ENCODE measurements at places on chromosomes 1 and 21.
A peak's percentile ranks its signal among the peaks of the same experiment; 100 is the strongest.

- peak; percentile 16 for DNase-seq
Measured at GRCh38 chr1:6347641-6348487, 45.7 kb downstream of the ACOT7 start.

GRCh38 chr1:54325284-54325683 is 80.9 kb downstream of the SSBP3 start:
- DNase-seq: no peak

GRCh38 chr1:234486858-234487840 is 8.2 kb upstream of the TARBP1 start:
- DNase-seq: peak; percentile 75

DNA sequence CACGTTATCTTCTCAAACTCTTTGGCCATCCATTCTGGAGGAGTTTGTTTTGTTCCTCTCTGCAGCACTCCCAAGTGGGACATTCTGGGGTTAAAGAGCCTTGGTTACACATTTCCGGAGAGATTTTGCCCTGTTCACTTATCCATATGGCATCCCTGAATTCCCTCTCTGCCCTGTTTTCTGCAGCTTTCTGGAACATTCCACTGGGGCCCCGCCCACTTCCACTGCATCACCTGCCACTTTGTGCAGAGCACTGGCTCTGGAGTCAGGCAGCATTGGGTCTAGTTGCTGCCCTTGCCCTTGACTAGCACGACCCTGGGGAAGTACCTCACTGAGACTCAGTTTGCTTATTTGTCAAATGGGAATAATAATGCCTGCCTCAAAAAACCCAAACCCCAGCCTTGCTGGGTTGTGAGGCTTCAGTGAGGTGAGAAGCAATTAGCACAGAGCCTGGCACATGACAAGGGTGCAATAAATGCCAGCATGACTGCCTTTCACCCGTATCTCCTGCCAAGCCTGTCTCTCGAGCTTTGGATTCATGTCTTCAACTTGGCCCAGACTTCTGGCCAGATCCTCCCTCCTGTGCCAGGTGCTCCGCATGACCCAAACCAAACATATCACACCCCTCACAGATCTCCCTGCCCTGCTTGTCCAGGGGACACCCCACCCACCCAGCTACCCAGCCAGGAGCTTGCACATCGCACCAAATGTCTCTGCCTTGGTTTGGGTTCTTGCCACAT is 38.3 kb downstream of the IL6R start:
- DNase-seq: no peak

GRCh38 chr1:19640363-19641316 is 3.5 kb upstream of the NBL1 start:
- no peak for DNase-seq

- peak; percentile 34 for DNase-seq
Measured at GRCh38 chr1:216119600-216119999, 303.6 kb downstream of the USH2A start.

- DNase-seq: no peak
Measured at GRCh38 chr1:99850459-99851291, 514 bp downstream of the AGL start.

- no peak for DNase-seq
Measured at GRCh38 chr1:156941675-156942074, 21.2 kb downstream of the LRRC71 start.

DNA sequence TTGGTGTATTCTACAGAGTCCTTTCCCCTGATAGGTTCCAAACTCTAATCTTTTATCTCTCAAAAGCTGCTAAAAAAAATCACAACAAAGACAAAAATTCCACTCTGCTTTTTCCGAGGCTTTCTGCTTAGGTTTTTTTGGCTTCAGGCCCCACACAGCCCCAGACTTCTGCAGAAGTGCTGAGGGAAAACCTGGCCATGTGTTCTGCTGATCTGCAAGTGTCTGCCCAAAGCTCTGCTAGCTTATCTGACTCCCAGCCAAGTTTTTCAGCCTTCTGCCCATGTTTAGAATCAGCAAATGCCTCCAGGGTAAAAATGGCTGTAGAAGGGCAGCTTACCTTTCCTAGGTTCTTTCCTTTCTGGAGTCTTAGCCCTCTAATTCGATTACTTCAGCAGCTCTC is 28.4 kb downstream of the DISP3 start:
- DNase-seq: no peak

DNA sequence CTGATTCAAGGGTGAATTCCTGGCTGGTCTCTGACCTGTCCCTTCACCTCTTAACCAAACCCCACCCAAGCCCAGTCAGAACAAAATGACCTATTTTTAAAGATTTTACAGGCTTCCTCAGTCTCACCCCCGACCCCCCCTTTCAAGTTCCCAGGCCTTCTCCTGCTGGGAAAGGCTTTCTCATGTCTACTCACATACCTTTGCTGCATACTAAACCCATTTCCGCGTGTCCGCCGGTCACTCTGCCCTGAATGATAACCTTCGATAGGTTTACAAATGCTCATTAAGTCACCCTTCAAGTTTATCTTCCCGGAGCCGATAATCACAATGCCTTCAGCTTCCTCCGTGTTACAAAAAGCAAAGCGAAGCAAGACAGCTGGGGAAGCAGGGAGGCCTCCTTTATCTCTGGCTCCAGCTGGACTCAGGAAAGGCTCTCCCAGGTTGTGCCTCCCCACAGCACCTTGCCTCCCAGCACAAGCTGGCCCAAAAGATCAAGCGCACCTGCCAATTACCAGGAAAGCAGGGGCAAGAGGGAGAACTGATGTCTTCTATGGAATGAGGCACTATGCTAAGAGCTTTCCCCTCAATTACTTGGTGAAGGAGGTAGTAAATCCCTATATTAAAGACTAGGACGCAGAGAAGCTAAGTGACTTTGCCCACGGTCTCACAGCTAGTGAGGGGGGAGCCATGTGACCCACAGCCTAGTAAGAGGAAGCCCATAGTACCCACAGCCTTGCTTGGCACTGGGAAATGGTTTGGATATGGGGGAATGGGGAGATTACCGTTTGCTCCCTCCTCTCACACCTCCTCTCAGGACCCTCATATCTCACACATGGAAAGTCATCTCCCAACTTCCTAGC is 15.9 kb downstream of the SMIM12 start:
- no peak for DNase-seq

GRCh38 chr1:226110249-226111097 is 48.0 kb downstream of the H3-3A start:
- DNase-seq: peak; percentile 49

- no peak for DNase-seq
Measured at GRCh38 chr1:10059342-10059718, 26.6 kb downstream of the UBE4B start.

DNA sequence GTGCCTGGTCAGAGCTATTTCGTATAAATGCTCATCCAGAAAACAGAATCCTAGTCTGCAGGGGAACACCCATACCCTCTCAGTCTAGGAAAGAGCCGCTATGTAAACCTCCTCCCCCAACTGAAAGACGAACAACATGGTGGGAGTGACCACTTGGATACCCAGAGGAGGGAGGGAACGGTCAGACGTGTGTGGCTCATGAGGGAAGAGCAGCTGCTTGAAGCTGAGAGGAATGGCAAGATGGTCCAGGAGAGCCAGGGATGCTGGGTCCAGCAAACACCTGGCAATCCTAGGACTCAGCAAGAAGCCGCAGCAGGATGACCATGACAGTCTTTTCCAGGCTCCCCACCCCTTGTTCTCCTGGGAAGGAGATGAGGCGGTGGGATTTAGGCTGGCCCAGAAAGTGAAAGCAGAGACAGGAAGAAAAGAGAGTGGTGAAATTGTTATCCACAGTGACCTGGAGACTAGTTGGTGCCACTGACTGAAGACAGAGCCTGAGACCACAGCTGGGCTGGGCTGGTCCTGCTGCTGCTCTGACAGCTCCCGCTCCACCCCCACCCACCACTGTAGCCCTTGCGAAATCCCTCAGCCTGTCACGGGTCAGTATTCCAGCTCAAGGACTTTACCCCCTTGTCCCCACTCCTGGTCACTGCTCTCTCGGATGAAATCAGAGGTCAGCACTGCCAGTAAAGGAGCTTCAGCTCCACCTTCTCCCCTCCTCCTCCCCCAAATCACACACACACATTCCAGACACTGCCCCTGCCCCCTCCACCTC is 3.6 kb downstream of the CERS2 start:
- DNase-seq: no peak

DNA sequence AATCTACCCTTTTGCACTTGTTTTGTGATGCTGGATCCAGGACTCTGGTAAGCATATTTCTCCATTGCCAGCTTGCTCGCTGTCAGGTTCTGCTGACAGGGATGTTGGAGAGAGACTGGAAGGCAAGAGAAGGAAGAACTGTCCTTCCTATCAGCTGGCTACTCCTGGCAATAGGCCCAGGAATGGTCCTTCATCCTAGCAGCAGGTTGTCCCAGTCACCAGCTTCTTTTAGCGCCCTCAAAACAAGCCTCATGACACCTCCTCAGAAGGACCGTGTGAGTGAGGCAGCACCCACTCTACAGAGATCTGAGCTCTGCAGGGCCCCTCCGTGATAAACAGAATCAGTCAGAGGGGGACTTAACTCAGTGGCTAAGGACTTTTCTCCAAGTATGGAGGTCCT is 33.1 kb upstream of the SLAMF9 start:
- DNase-seq: no peak

All from fibroblast of skin of right biceps (primary cell).